D341Med (cell line): ENCODE measurements at places on chromosomes 16 and 17.

DNA sequence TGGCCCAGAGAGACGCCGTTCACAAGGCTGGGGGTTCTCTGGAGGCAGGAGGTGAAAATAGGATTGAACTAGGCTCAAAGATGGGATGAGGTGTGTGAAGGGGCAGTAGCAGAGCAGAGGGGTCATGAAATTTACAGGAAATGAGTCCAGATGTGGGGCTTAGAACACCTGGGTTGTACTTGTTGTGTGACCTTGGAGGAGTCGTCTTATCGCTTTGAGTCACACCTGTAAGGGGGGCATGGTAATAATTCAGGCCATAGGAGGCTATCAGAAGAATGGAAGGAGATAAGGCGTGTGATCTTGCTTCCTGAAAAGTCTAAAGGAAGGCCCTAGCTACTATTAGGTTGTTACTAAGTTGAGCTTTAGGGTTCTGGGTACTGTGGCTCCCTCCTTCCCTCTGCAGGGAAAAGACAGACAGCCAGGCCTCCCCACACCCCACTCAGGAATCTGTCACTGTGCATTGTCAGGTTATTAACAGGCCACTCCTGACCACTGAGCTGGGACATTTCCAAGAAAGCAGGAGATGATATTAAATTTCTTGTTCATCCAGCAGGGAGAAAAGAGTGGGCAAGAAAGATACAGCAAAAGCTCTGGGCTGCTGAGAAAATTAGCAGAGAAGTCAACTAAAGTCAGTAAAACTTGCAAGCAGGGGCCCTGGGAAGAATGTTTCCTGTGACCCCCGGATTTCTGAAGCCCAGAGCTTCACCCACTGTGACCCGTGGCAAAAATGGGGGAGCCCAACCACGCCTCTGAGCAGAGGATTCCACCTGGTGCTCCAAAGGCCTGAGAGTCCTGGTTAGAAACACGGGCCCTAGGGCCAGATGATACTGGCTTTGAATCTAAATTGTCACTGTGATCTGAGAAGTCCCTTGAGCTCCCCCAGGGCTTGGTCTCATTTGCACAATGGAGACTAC lies 6.0 kb upstream of the CDC42EP4 start:
- DNase-seq: no peak

GRCh38 chr16:2971985-2972784 lies 3.0 kb downstream of the PAQR4 start:
- DNase-seq: no peak

DNA sequence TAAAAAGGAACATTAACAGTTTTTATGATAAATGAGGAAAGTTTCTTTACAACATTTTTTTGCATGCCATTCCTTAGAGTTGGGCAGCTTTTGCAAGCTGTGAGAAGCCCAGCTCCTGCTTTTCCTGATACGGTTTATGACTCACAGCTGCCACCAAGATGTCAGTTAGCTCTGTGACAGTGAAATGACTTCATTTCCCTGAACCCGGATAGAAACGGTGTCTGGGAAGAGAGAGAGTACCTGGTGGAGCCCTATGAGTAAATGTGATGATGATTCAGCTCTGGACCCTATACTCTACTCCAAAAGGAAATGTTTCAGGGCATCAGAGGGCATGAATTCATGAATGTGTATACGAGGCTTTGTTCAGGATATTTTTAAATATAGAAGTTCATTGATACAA lies 366.3 kb upstream of the HSBP1 start:
- DNase-seq: no peak

- no peak for DNase-seq
Measured at GRCh38 chr17:36475346-36475970, 11.0 kb upstream of the ZNHIT3 start.

DNA sequence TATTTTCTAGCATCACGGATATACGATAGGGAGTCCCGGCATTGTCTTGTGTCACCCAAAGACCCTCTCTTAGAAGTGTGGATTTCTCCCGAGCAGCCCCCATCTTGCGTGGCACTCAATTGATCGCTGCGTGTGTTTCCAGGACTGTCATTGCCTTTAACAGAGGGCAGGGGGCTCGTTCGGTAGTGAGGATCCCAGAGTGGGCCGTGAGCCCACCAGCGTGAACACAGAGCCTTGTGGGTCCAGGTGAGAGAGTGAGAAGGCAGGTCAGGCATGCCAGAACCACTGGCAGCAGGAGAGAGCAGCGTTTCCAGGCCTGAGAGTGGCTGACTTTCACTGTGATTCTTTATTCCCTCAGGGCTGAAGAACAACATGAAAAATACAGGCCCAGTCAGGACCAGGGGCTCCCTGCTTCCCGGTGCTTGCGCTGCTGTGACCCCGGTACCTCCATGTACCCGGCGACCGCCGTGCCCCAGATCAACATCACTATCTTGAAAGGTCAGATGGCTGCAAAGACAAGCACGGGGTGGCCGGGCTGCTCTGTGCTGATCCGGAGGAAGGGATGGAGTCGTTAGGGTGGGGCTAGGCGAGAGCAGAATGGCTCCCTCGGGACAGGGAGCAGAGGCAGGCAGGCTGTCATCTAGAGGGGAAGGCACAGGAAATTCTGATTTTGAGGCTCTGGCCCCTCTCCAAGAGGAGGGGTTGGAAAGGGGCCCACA lies 22.4 kb downstream of the C1QTNF1 start:
- peak; percentile 45 for DNase-seq

DNA sequence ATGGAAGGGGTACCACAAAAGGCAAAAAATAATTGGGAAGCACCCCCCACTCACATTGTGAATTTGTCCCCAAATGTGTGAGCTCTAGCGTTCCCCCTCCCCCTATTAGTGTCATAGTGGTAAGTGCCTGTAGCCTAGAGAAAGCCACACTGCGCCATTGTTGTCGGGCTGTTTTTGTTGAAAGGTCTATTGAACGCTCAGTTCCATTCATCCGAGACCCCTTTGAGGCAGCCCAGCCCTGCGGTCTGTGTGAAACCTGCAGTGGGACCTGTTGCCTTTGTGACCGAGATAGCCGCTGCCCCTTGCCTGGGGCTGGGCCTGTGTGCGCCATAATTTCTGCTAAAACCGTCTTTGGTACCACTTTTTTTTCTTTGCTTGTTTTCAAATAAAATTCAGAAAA lies 3.0 kb downstream of the JPT2 start:
- DNase-seq: no peak

GRCh38 chr16:22380529-22380928 lies 6.1 kb upstream of the CDR2 start:
- no peak for DNase-seq

- no peak for DNase-seq
Measured at GRCh38 chr17:29567304-29567553, 392 bp upstream of the ABHD15 start.

- DNase-seq: no peak
Measured at GRCh38 chr17:57279432-57279831, 23.1 kb downstream of the MSI2 start.

DNA sequence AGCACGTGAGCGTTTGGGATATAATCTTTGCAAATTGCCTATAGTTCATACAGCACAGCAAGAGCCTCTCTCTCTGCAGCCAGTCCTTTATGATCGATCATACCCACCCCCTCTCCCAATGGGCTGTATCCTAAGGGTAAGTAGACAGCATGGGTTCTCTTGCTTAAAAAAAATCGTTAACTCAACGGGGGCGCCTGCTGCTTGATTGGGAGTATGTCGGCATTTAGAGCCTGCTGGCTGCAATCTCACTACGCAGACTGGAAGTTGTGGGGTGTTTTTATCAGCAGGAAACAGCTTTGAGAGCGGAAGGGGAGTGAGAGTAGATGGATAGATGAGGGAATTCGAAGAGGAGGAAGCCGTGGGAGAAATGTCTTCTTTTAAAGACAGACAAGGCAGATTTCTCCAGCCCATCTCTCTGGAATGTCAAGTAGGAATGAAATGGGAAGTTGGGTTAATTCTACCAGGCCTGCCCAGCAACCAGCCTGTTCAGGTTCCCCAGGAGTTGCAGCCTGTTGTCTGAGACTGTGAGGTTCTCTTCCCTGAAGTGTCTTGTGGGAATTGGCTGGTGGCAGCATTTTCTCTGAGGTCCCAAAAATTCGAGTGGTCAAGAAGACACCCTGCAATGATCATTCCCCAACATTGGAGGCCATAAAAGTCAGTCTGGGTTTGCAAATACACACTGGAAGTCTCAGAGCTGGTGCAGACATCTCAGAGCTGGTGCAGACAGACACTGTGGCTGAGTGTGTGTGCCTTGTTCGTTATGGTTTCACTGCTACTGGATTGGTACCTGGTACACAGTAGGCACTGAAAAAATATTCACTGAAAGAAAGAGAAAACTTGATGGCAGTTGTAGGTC lies 65.6 kb downstream of the PRKCB start:
- no peak for DNase-seq

GRCh38 chr16:69309316-69309715 lies 1.8 kb upstream of the VPS4A start:
- DNase-seq: no peak

DNA sequence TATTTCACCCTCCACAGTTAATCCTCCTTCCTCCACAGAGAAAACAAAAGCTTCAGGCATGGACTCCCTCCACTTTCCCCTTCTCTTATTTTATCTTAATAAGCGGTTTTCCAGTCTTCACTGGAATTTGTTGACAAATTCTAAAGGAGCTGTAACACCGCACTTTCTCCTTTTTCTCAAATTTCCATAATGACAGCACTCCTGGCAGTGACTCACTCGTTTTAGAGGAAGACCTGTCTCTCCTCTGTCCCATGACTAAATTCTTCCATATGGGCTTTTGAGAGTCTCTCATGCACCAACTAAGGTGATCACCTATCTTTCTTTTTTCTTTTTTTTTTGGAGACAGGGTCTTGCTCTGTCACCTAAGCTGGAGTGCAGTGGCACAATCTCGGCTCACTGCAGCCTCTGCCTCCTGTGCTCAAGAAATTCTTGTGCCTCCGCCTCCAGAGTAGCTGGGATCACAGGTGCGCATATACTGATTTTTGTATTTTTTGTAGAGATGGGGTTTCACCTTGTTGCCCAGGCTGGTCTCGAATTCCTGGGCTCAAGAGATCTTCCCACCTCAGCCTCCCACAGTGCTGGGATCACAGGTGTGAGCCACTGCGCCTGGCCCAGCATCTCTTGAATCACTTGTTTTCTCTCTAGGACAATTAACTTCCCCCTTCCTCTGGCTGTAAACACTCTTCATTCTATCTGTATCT lies 7.7 kb downstream of the ITGAM start:
- no peak for DNase-seq

DNA sequence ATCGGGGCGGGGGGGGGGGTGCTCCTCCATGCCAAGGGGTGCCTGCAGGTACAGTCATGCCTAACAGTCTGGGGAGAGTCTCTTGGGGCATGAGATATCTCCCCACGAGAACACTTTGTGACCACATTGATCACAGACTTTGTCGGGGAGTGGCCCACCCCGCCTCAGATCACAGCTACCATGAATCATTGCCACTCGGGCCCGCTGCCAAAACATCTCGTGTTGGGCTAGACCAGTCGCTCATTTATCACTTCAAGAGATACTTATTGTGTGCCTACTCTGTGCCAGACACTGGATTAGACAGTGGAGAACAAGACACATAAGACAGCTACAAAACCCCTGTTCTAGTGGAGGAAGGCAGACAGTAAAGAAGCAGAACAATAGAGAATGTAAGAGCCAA lies 72.6 kb downstream of the CLEC16A start:
- DNase-seq: no peak

DNA sequence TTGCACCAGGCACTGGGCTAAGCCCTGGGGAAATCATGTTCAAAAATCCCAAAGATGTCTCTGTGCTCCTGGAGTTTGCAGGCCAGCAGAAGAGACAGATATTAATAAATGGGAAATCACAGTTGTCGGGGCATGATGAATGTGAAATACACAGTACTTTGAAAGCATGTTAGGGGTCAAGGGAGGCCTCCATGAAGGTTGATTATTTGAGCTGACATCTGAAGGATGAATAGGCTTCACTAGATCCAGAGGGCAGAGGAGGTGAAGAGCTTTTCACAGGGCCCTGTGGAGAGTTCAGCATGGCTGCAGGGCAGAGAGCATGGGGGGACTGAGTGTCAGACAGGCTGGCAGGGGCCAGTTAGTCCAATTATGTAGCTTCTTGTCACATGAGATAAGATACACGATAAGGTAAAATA lies 2.6 kb downstream of the ANKRD40CL start:
- no peak for DNase-seq

GRCh38 chr17:16814439-16814838 lies 124.4 kb downstream of the CCDC144A start:
- DNase-seq: peak; percentile 36

DNA sequence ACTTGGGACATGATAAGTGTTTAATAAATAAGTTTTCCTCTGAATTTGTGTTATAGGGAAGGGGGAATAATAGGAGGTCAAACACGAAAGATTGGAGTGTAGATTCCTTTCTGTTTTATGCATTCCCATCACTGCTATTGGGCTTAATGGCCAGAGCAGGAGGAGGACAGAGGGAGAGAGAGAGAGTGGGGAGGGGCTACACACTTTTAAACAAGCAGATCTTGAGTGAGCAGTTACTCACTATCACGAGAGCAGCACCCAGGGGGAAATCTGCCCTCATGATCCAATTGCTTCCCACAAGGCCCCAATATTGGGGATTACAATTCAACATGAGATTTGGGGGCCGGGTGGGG lies 505.0 kb downstream of the GRIN2A start:
- DNase-seq: no peak

GRCh38 chr17:72858826-72859495 lies 233.5 kb downstream of the SLC39A11 start:
- DNase-seq: no peak

GRCh38 chr16:12252616-12253015 lies 276.1 kb downstream of the SNX29 start:
- peak; percentile 50 for DNase-seq

DNA sequence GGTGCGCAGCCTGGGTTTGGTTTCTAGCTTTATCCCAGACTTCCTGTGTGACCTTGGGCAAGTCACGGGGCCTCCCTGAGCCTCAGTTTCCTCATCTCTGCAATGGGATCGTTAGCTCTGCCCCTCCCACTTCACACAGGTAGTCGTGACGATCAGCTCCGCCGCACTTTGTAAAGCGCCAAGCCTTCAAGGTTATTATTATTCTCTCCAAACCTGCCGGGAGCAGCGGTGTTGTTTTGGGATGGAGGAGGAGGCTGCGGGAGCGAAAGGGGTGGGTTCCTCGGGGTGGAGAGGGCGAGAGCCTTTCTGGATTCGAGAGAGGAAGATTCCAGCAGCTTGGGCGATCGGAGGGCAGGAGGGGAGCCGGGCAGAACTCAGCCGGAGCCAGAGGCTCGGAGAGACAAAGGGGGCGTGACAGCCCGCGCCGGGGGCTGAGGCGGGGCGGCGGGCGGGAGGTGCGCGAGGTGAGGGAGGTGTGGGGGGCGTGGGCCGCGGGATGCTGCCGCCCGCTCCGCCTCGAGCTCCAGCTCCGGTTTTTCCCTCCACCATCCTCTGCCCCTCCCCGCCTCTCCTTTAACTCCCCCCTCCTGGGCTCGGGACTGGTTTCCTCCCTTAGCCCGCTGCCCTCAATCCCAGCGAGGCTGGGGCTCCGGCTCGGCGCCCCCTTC lies at the start of gene EFNB3:
EFNB3 (plus strand) TSS at position 602 of the 668 bp plus-strand sequence. CDS start 397 bp downstream, outside the sequence.
- peak; percentile 82 for DNase-seq

GRCh38 chr16:30149250-30149930 lies 26.4 kb upstream of the MAPK3 start:
- DNase-seq: no peak

DNA sequence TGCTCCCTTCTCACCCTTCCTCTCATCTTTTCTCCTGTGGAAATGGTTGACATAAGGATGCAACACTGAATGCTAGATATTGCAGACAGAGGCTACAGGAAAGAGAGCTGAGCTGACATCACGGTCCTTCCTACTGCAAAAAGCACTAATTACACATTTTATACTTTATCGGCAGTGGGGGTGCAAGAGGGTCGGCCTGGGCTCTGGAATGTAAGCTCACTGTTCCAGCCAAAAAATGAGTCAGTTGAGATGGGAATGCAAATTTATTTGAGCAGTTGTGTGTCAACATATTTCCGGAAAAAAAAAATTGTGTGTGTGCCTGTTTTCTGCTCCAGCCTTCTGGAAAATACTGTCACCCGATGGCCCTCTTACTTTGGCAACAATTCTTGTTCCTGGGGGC lies 14.1 kb upstream of the MRTFB start:
- DNase-seq: no peak
